ENCODE measurements at places on chromosomes 12 and 14.

DNA sequence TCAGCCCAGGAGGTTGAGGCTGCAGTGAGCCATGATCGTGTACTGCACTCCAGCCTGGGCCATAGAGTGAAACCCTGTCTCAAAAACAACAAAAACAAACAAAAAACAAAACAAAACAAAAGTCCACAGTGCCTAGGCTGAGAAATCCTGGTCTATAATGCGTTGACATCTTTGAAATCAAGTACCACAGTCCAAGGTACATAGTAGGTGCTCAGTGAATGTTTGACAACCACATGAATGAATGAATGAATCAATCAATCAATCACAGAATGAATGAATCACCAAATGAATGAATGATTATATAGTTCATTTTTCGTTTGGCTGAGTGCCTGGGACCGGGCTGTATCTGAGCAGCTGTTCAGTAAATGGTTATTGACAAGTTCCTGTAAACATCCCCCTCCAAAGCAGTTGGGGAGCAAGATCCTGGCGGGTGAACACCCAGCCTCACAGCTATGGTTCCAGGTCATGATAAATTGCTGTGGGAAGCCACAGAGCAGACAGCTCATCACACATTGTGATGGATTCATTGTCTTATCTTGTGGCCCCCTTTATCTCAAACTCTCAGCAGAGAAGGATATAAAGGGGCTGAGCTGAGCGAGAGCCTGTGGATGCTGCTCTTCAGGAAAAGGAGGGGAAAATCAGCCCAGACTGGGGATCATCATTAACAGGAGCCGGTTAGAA lies 30.4 kb upstream of the IFT81 start:
- no peak for DNase-seq

GRCh38 chr12:6570264-6570887 lies 2.3 kb upstream of the NOP2 start:
- DNase-seq, result no peak

- no peak for DNase-seq
These were observed 2.3 kb downstream of the LARP4 start for GRCh38 chr12:50403001-50403440.

DNA sequence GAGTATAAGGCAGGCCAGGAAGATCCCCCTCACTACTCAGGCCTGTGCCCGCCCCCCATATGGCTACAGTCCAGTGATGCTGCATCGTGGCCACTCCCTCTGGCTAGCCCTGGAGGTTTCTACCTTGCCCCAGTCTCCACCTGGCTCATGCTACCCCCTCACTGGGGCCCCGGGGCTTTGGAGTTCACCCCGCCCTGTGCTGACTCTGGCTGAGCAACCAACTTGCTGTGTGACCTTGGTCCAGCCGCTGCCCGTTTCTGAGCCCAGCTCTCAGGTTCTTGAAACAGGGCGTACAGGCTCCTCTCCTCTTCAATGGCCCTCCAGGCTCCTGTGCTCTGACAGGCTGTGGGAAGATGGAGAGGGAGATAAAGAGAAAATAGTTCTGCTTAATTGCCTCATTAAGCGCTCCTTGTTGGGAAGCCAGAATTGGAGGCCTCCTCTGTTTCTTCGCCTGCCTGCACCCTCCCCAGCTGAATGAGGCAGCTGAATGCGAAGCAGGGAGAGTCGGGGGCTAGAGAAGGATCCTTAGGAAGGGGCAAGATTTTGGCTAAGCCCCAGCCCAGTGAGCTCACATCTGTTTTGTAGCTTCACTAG lies 138.2 kb upstream of the NCOR2 start:
- DNase-seq, result no peak

DNA sequence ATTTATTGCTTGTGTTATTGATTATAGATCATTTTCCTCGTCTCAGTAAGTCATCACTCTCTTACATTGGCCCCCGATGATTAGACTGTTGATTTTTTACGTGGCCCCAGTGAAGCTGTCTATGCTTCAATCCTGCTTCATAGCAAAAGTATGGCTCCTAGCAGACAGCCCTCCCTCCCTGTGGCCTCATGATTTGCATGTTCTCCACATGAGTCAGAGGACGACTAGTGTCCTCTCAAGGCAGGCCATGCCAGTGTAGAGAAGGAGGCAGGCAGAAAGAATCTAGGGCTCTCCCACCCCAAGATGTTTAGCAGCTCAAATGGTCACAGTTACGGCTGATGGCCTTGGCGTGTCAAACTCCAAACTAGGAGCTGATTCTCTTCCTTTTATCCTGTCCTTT lies 59.6 kb downstream of the FIGNL2 start:
- DNase-seq, result no peak

- DNase-seq, result no peak
These were observed 183.2 kb upstream of the LRFN5 start for GRCh38 chr14:41423503-41423902.

DNA sequence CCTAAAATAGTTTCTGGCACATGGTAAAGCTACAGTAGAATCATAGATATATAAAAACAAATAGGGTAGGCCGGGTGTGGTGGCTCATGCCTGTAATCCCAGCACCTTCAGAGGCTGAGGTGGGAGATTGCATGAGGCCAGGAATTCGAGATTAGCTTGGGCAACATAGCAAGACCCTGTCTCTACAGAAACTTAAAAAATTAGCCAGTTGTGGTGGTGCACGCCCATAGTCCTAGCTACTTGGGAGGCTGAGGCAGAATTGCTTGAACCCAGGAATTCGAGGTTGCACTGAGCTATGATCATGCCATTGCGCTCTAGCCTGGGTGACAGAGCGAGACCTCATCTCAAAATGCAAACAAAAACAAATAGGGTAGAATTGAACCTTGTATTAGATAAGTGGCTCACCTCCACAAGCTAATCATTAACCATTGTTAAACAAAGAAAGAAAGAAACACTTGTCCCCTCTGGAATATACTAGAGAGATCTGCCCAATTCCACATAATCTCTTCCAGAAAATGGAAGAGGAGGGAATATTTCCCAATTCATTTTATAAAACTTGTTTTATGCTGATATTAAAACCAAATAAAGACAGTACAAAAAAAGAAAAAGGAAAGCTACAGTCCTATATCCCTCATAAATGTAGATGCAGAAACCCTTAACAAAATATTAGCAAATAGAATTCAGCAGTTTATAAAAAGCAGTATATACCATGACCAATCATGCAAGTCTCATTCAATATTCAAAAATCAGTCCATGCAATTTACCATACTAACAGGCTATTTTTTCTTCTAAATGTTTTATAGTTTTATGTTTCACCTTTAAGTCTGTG lies 22.7 kb upstream of the DHRS2 start:
- no peak for DNase-seq

GRCh38 chr12:132743831-132744230 lies 17.8 kb downstream of the ANKLE2 start:
- no peak for DNase-seq

DNA sequence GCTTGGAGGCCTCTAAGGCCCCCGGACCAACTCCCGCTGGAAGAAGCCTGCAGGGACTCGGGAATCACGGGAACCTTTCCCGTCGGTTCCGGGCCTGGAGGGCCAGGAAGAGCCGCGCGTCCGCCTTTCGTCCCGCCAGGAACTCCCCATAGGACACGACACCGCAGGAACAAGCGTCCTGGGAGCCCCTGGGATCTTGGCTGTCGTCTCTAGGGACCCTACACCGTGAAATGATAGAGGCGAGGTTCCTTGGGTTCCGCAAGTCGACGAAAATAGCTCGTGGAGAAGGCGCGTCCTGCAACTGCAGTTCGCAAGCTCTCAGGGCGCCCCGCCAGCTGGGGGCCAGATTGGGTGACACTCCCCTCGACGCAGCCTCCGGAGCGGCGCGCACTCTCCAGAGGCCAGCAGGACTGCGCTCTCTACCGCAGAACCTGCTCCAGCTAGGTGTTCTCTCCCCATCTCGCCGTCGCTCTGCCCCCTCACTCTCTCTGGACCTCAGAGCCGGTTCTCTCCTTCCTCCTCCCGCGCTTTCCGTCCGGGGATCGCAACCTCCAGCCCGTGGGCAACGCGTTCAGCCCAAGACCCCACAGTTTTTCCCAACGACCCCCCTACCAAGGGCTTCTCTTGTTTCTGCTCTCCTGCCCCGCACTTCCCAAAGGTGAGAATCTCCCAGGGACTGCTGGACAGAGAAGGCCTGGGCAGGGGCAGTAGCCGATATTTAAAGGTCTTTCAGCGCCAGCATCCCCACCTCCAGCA lies 776 bp downstream of the BMP4 start:
- DNase-seq, result no peak

DNA sequence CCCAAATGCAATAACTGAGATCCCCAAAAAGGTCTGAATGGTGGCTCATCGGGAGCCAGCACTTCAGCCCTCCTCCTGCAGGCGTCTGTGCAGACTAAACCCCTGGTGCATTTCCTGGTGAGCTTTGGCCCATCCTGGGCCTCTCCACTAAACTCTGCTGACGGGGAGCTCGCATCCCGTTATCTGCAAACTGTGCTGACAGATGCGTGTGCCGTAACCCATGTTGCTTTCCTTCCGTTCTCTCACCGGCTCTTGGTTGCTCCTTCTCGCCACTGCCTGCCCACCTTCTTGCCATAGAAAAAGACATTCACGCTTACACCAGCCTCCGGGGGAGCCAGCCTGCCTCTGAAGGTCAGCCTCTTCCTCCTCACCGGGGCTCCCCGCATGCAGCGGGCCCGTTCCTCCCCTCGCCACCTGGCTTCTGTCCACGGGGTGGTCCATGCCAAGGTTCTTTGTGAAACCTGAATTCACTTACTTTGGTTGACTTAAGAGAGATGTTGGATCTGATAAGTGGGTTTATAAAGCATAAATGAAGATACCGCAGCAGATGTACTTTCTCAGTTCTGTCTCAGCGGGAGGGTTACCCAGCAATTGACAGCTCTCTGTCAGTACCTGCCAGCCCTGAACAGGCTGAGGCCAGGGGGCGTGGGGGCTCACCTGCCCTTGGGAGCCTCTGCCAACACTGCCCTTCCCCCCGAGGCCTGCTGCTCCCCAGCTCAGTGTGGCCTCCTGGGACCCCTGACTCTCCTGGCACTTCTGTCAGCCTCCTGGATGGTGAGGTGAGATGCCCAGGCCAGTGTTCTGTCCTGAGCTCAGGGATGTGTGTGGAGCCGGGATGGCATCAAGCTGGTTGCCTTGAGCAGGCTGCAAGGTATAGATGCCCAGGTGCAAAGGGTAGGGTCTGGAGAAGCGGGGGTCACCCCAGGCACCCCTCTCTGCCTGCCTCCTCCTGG lies 14.2 kb downstream of the ZFYVE21 start:
- no peak for DNase-seq

- DNase-seq, result no peak
These were observed 109.1 kb downstream of the C12orf50 start for GRCh38 chr12:87920139-87920538.

DNA sequence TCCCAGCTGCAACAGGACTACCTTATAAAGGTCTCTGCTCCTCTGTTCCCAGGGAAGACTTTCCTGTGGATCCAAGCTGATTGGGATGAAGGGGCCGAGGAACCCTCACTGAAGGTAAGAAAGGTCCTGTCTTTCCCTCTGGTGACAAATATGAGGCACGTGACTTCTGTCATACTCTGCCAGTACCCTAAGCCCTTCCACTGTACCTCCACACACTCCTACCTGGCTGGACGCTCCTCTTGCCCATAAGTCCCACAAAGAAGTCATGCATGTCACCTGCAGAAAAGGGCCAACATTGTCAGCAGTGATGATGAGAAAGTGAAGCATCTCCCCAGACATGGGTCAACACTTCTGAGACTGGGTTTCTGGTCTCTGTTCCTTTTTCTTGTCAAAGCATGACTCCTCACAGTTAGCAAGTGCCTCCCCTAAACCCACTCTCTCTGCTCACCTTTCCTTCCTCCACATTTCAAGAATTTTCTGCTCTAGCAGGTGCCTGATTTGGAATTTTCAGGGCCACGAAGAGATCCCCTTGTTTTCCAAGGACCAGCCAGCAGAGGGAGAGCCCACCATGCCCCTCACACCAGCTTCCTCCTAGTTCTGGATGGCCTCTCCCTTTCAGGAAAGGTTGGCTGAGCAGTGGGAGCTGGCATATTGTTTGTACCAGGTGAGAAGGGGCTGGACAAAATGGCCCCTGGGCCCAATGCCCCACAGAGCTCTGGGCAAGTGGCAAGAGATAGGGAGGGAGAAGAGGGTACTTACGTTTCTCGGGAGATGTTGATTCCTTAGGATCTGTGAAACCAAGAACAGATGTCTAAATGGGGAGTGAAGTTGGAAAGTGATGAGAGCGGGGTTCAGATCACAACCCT lies 3.5 kb downstream of the TAC3 start:
- DNase-seq, result no peak

DNA sequence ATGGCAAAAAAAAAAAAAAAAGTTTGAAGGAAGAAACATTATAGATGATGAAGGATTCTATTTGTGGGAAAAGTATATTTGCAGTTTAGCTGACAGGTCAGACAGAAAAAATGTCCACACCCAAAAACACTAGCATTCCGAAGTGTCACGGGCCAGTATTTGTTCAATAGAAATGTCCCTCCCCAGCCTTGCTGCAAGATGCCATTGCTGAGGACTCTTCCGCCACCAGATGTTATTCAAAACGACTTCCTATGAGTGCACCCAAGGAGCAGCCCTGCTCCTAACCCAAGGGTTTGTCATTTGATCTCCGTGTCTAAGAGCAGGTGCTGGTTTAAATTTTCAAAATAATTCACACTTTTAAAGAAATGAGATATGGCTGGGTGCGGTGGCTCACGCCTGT lies 163.1 kb downstream of the GCH1 start:
- DNase-seq, result no peak

GRCh38 chr12:109352184-109352583 lies 4.5 kb downstream of the MYO1H start:
- DNase-seq, result no peak

DNA sequence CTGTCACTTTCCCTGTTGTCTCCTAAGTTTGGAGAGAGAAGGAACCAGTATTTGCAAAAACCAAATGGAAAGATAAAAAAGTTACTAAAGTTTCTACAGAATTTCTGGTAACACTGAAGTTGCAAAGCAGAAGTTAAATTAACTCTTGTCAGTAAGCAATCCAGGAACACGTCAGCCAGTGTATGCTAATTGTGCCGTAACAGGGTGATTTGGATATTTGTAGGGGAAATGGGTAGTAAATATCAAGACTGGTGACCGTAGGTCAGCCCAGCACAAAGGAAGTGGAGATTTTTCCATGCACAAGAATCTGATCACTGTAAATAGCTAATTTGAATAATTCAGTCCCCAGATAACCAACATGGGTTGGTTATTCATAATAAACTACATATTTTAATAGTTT lies 2.3 kb downstream of the CDKN1B start:
- no peak for DNase-seq

DNA sequence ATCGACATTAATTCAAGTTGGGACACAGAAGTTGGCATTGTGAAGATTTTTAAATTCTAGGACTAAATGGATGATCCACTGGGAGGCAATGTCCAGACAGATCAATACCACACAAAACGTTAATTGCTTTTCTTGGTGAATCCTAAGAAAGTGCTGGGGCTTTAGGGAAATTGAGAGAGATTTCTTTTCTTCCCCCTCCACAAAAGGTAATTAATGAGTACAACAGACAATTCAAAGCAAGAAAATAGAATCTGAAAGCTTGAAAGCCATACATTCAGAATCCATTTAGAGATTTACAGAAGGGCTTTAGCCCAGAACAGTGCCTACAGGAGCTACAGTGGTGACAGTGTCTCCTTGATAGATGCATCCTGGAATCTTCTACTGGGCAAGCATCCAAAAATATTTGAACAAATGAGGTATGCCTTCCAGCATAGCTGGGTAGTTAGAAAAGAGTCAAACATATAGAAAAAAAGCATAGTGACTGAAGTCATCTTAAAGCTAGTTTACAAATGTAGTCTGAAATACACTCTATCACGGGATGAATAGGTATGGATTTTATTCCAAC lies 718.1 kb downstream of the DIO2 start:
- no peak for DNase-seq
